Stimulated activated CD4-positive, alpha-beta T cell treated with anti-CD3 and anti-CD28 coated beads, Interleukin-1b, Interleukin-23, amount 100 ng/mL, for 24 hours (primary cell): ENCODE measurements at places on chromosomes 2 and 18.

GRCh38 chr18:50696436-50696835, 123.4 kb downstream of the MRO start:
- DNase-seq, result no peak

DNA sequence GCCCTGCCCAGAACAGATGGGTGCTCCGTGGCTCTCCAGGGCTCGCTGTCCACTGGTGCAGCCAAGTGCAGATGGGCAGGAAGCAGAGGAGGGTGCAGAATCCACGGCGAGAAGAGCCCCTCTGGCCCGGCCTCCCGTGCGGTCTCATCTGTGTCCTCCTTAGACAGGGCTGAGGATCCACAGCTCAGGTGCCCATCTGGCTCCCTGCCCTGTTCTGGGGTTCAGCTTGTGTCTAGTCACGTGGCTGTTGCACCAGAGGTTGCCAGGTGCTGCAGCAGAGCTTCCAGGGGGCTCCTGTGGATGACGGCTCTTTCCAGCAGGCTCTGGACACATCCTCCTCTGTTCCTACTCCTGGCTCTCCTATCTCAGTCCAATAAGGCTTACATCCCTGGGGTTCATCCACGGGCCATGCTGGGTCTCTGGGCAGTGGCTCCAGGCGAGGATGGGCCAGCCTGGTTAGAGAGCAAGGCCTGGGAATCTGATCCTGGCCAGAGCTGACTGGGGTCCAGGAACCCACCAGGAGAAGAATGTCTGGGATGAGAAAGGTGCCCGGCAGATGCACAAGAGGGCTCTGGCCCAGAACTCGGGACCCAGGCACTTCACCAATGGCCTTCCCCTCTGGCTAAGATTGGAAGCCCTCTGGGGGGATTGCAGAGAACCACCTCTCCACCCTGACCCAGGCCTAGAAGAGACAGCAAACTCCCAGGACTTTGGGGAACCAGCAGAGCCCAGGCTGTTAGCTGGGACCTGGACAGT, 116.3 kb upstream of the ID2 start:
- DNase-seq, result no peak

DNA sequence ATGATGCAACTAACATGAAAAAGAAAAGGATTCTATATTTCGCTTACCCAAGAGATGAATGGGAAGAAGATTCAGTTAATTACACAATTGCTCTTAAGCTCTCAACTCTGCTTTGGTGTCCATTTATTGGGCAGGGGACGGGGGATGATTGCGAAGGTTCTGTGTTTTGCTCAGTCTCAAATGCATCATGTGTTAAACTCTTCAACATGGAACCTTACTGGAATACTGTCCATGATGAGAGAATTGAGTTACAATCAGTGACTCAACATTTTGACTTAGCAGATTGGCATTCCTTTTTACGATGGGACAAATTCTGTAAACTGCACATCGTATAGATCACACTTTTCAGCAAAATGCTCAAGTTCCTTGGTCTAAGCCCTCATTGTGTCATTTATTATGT, 135.6 kb downstream of the RBMS1 start:
- no peak for DNase-seq

GRCh38 chr18:47635416-47635815, 295.0 kb downstream of the SMAD2 start:
- DNase-seq, result no peak

- DNase-seq, result no peak
Observed at GRCh38 chr2:28155086-28155485, 237.6 kb upstream of the FOSL2 start.

GRCh38 chr2:1635823-1636222, 108.5 kb downstream of the PXDN start:
- DNase-seq, result no peak

GRCh38 chr2:64213532-64214275, 69.5 kb upstream of the PELI1 start:
- DNase-seq, result no peak

GRCh38 chr2:78118037-78118436, 595.9 kb upstream of the LRRTM4 start:
- no peak for DNase-seq

DNA sequence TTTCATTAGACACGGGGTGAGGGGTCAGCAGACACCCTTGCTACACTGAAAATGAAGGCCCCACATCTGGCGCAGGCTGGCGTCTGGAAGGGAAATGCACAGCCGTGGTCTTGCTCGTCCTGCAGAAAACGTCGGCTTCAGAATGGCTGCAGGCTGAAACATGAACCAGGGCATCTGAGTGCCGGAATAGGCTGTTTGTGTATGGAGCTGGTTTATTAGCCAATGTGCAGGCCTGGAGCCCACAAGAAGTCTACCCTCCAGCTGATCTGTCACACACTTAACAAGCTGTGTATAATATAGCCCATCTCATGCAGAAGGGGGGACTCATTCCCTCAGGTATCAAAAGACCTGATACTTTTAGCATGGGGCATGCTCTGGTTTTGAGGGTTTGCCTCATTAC, 153.4 kb upstream of the SOX11 start:
- DNase-seq, result no peak

DNA sequence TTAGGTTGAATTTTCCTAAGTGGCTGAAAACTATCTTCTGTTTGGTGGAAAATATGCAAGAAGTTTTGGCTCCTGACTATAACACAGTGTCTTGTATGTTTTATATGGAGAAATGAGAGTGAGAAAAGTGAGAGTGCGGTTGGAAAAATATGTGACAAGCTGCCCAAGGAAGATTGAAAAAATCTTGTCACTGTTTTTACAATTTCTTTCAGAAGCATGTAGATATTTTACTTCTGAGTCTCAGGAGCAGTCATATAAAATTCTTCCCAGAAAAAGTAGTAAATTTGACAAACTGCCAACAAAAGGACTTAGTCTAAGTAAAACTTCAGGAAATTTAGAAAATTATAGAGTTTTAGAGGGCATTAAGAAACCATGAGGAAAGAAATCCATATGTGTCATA, 19.4 kb upstream of the RMND5A start:
- no peak for DNase-seq

- DNase-seq, result no peak
Observed at GRCh38 chr2:222930862-222931261, 70.0 kb downstream of the ACSL3 start.

DNA sequence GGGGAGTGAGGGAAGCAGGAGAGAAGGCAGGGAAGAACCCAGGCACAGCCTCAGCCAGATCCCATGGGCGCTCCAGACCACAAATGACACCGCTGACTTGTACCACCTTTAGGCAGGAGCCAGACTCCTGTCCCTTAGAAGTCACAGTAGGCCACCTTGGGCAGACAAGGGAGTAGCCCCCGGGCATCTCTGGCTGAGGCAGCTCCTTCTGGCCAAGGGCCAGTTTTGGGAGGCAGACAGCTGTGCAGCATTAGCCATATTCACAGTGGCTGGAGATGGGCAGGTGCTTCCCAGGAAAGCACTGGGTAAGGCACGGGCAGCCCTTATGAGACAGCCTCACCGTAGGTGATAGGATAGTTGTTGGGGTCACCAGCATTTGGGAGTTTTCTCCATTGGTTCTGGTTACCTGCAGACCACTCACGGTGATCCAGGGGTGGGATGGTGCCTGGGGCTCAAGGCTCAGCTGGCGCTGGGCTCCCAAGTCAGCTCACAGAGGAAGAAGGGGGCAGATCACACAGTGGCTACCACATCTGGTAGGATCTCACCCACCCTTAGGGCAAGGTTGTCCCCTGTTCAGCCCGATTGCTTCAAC, 2.1 kb downstream of the ASTL start:
- DNase-seq, result no peak

DNA sequence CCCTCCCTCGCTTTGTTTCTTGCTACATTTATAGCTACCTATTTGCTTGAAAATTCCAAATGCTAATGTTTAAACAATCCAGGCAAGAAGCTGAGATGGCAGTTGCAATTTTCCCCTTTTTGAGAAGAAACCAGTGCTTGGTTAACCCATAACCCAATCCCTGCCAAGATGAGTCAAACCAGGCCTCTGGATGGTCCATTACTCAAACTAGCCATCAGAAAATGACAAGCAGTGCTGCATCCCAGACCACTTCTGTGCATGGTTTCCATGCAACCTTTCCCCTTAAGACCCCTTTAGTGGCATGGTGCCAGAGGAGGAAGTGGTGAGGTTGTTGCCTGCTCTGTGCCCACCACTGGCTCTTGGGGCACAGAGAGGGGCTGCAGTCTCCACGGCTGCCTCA, 131.2 kb upstream of the RMP24 start:
- no peak for DNase-seq

- DNase-seq, result no peak
Observed at GRCh38 chr2:134119117-134119712, 134.7 kb upstream of the MGAT5 start.

- DNase-seq, result no peak
Observed at GRCh38 chr2:130328710-130329109, 14.0 kb upstream of the IMP4 start.

- DNase-seq, result no peak
Observed at GRCh38 chr18:9506046-9506792, 30.9 kb downstream of the RALBP1 start.

GRCh38 chr2:183291436-183291835, 167.2 kb downstream of the NUP35 start:
- no peak for DNase-seq

DNA sequence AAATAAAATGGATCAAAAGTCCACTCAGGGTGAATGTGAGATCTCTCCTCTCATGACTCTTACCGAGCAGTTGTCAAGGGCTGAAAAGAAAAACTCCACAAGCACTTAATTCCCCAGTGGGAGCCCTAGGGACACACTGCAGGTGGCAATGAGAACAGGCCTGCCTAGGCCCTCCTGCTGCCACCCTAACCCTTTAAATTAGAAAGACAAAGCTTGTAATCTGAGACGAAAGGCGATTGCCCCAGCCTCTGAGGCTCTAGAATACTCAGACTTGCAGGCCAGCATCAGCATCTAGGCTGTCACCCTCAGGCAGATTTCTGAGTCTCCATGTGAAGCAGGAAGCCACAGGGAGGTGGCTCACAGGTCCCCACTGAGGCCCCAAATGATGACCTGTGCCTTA, 457.0 kb upstream of the MYT1L start:
- DNase-seq, result no peak

DNA sequence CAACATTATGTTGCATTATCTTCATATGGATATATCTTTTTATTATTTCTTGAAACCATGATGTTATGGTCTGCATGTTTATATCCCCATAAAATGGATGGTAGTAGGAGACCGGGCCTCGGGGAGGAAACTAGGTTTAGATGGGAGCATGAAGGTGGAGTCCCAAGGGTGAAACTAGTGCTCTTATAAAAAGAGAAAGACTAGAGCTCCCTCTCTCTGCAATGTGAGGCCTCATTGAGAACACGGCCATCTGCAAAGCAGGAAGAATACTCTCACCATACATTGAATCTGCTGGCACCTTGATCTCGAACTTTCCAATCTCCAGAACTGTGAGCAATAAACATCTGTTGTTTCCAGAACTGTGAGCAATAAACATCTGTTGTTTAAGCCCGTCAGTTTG, 64.0 kb downstream of the NXPH2 start:
- no peak for DNase-seq

- DNase-seq, result no peak
Observed at GRCh38 chr2:76450024-76450475, 739.3 kb upstream of the GCFC2 start.

GRCh38 chr18:3083766-3084165, 70.8 kb upstream of the LPIN2 start:
- DNase-seq, result no peak

DNA sequence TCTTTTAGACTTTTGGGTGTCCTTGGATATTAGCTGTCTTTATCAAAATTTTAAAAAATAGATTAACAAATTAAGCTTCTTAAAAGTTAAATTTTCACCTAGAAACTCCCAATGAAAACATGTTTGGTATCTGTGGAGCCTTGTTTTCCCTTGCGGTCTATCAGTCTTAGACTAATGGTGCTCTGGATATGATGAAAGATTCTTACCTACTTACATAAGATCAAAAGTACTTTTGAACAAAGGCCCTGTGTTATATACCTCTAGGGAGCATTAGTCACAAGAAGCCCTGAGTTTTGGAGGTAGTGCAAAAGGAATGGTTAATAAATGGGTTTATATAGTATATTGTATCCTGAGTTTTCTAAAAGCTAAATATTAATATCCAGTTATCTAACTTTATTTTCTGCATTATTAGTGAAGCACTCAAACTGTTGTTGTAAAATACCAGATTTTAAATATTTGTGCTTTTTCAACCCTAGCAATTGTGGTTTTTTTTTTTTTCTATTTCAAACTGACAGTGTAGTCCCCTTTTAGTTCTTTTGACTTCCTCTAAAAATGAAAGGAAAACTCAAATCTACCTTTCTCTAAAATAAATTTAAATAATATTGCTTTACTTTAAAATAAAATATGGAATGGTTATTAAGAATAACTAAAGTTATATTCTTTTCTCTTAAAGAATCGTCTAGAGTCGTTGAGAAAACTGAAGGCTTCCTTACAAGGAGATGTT, 18.1 kb downstream of the NDC80 start:
- no peak for DNase-seq

GRCh38 chr2:144682248-144682647, 162.3 kb upstream of the ZEB2 start:
- no peak for DNase-seq

GRCh38 chr2:217402761-217403383, 543.0 kb upstream of the TNP1 start:
- DNase-seq, result no peak

GRCh38 chr18:10169064-10169562, 255.3 kb downstream of the VAPA start:
- no peak for DNase-seq

GRCh38 chr18:69217196-69218000, 183.3 kb upstream of the DOK6 start:
- no peak for DNase-seq

- no peak for DNase-seq
Observed at GRCh38 chr2:169095621-169096105, 26.3 kb downstream of the DHRS9 start.

DNA sequence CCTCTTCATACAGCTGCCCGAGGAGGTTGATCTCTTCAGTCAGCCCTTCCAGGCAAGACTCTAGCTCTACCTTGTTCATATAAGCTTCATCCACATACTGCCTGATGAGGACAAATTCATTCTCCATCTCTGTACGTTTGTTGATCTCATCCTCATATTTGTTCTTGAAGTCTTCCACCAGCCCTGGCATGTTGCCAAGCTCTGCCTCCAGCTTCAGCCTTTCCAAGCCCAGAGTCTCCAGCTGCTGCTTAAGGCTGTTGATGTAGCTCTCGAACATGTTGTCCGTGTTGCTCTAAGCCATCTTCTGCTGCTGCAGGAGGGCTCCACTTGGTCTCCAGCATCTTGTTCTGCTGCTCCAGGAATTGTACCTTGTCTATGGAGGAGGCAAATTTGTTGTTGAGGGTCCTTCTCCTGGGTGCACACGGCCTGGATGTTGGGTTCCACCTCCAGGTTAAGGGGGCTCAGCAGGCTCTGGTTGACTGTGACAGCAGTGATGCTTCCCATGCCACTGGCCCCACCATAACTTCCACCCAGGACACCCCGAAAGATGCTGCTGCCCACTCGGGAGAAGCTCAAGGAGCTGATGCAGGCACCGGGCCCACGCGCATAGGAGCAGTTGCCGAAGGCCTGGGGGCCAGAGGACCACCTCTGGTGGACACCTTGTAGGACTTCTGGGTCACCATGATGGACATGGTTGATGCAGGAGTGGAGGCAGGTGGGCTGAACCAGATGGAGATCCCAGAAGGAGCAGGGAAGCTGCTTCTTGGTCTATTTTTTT, 30.3 kb downstream of the ICA1L start:
- no peak for DNase-seq
